ENCODE measurements at places on chromosomes 4 and X.

GRCh38 chrX:30905321-30905720 lies 16.3 kb upstream of the TAB3 start:
- H3K27me3 ChIP-seq: peaks cover 5% of the 10 kb centered on the region
- no peaks in the 10 kb centered on the region for H3K36me3 ChIP-seq
- H3K4me3 ChIP-seq: no peak overlapping the region
- no peaks in the 10 kb centered on the region for H3K4me1 ChIP-seq

GRCh38 chrX:103539695-103540094 lies 20.4 kb upstream of the RAB40A start:
- H3K27me3 ChIP-seq: peaks cover 19% of the 10 kb centered on the region
- H3K4me1 ChIP-seq: no peaks in the 10 kb centered on the region
- H3K27ac ChIP-seq: no peak overlapping the region
- H3K4me3 ChIP-seq: no peak overlapping the region

- H3K27ac ChIP-seq: no peak overlapping the region
- peaks cover 3% of the 10 kb centered on the region for H3K36me3 ChIP-seq
- DNase-seq: no peak
Observed at GRCh38 chr4:185186769-185187168, 17.0 kb downstream of the CFAP97 start.

DNA sequence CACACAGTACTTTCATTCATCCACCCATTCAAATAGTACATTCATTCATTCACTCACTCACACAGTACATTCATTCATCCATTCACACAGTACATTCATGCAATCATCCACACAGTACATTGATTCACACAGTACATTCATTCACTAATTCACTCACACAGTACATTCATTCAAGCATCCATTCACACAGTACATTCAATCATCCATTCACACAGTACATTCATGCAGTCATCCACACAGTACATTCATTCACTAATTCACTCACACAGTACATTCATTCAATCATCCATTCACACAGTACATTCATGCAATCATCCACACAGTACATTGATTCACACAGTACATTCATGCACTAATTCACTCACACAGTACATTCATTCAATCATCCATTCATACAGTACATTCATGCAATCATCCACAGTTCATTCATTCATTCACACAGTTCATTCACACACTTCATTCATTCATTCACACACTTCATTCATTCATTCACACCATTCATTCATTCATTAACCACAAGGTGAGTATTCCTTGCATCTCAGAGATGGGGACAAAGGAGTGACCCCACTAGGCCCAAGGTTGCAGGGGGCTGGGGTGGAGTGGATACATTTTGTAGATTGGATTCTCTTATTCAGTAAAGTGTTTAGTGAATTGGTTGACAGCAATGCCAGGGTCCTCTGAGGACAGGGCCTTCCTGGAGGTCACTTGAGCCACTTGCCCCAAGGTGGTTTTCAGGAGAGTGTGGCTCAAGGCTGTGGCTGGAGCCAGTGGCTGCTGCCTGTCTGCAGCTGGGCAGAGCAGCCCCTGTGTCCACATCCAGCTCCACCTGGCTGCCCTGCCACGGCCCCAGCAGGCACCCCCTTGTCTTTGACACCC lies 4.3 kb upstream of the SPON2 start:
- H3K27ac ChIP-seq: peak overlapping the region; percentile 85
- H3K4me3 ChIP-seq: no peak overlapping the region
- H3K4me1 ChIP-seq: peaks cover 65% of the 10 kb centered on the region
- no peaks in the 10 kb centered on the region for H3K36me3 ChIP-seq
- peaks cover 16% of the 10 kb centered on the region for H3K27me3 ChIP-seq
- no peak for DNase-seq

Measured in muscle of leg (tissue), 16 donors.